ENCODE measurements at places on chromosomes 6 and 20.

GRCh38 chr20:15949391-15949790 is 623.9 kb downstream of the KIF16B start:
- DNase-seq = no peak

- no peak for DNase-seq
Measured at GRCh38 chr6:71368284-71368683, 79.7 kb downstream of the OGFRL1 start.

DNA sequence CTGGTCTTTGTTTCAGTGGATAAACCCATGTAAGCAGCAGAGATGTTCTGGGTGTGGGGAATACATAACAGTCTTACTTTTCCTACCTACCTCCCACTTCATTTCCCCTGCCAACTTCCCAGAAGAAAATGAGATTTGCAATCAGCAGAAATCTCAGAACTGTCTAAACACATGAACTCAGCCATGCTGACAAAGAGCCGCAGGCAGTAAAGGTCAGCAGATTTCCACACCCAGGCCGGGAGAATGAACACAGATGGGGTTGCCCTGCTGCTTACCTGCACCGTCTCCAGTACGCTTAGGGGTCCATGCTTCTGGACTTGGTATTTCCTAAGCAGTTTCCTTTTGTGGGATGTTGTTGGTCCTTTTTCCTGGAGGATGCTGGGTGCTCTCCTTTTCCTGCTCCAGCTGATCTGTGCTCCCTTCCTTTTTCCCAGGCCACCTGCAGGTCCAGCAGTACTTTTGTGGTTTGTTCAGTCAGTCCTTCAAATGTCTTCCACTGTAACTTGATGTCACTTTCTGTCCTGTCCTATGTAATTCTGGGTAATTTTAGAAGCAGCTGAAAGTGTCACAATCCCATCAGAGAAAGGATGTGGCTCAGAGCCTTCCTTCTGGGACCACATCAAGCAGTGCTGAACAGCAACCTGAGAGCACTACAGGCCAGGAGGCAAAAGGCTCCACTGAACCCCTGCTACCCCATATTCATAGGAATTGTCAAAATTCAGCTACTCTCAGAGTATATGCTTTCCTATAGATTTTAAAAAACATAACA is 129.0 kb downstream of the CEP57L1 start:
- no peak for DNase-seq

- DNase-seq = no peak
Measured at GRCh38 chr20:18729231-18729825, 84.3 kb upstream of the SCP2D1 start.

DNA sequence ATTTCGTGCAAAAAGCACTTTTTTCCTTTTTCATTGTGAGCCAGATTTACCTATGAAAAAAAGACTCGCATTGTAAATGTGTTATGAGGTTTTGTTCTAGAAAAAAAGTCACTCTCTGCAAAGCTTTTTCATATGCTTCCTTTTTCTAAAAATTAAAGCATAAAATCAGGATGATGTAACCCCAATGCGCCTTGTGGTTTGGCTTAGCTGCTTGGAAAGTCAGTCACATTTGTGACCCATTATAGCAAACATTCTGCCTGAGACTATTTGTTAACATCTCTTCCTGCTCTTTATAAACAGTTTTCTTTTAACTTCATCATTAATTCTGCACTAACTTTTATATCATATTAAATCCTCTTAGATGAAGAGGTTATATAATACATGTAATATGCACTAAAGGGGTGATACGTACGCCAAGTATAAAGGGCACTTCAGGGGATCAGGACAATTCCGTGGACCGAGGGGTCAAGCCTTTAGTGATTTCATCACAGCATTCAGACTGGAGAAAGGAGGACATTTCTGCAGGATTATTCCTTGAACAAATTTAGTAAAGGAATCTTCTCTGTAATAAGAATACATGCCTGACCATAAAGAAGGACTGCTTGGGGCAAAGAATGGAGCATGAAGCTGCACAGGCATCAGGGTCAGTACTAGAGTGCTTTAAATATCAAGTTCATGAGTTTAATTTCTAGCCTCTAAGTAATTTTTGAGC is 48.1 kb upstream of the SMLR1 start:
- peak; percentile 85 for DNase-seq

GRCh38 chr6:63609231-63609630 is 26.4 kb upstream of the PHF3 start:
- DNase-seq = no peak
